ENCODE measurements at places on chromosomes 7 and 10.

DNA sequence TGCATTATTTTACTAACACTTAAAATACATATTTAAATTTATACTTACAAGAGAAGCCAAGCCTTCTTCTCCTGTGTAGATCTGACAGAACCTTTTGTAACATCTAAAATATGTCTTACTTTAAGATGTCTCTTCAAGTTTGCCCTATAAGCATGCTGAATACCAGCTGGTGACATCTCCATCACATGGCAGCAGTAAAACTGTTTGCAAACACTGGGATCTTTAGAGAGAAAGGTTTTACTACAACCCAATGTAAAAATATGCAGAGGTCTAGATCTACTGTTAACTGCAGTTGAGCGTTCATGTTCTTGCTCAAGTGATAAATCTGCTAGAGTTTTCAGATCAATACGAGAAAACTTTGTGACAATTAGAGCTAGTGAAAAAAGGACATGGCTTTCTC lies 23.2 kb downstream of the PDZD8 start:
- no peak for DNase-seq

DNA sequence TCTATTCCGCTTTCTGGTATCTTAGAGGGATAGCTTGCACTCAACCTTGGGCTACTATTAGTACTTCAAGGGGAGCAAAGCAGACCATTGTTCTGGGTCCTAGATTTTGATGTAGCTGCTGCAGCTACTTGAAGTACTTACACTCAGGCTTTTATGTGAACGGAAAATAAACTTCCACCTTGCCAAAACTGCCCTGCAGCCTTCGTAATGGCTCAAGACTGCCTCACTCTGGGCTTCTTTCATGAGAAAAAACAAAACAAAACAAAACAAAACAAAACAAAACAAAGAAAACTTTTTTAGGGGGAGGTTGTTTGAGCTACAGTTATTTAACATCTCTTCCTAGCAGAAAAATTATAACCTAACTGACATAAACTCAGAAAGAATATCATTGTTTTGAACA lies 19.4 kb upstream of the EPHB6 start:
- DNase-seq: no peak

DNA sequence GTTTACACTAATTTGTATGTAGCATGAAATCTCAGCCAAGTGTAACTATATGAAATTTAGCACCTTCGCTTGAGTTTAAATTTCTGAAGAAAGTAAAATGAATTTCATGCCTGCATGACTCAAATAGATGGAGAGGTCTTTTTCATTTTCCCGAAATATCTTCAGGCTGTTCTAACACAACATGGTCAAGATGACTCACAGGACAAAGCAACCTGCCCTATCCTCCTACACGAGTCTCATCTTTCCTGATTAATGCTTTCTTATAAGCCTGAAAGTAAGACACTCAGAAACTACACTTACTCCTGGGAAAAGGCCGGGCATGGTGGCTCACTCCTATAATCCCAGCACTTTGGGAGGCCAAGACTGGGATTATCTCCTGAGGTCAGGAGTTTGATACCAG lies 41.2 kb downstream of the CH25H start:
- DNase-seq: no peak

DNA sequence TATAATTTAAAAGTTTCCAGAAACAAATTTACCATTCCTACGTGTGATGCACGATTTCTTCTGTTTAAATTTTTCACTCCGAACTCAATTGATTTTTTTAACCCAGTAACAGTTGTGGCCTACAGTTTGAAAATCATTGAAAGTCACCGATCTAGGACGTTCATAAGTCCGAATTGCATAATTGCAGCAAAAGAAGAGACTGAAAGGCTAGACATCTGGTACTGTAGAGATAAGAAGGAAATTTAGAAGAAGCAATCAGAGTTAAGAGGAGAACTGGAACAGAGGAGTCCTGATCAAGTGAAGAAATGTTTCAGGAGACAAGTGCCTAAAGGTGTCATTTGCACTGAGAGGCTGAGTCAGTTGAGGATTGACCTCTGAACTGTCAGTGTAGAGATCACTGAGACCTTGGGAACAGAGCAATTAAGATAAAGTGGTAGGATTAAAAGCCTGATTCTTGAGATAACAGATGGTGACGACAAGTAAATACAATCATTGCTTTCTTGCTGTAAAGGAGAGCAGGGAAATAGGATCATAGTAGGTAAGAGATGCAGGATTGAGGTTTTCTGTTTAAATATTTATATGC lies 73.5 kb downstream of the ZFAND4 start:
- DNase-seq: no peak

GRCh38 chr7:4472728-4473127 lies 209.4 kb upstream of the FOXK1 start:
- no peak for DNase-seq

Measured in HL-60 (cell line).